ENCODE measurements at places on chromosomes 16 and 17. TPM values are rescaled to one million over a fixed set of nuclear protein-coding genes. Genes with fewer than 3 reads are reported as not detected.

NLK gene
- total RNA-seq = 22.2 TPM

- DNase-seq = no peak
Observed at GRCh38 chr17:83004791-83005380, 74.5 kb upstream of the METRNL start.

GRB7 gene
- total RNA-seq = 2.2 TPM

DNA sequence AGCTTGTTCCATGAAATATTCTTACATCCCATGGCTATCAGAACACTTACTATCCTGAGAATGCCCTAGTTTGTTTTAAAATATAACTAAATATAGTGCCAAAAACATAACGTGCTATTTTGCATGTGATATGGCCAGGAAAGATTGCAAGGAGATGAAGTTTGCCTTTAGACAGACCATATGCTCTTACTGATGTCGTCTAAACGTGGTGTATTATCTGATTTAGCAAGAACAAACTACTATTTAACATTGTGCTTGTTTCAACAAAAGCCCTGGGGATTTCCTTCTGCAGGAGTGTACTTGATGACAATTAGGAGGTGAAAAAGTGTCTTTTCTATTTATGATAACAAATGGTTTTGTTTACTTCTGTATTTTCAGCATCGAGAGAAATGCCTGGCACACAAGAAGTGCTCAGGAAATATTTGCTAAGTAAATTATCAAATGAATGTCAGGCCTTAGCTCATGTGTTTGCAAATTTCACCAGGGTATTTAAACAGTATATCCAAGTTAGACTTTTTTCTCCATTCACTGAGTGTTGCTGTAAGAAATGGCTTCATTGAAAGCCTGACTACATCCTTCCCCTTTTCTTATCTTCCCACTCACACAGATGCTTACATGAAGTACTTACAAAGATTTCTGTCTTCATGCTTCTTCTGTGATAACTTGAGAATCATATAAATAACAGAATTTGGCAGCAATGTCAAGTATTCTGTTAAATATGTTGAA, 1033.6 kb downstream of the CDH8 start:
- no peak for DNase-seq

- DNase-seq = no peak
Observed at GRCh38 chr16:14002416-14002990, 68.6 kb upstream of the MRTFB start.

DNA sequence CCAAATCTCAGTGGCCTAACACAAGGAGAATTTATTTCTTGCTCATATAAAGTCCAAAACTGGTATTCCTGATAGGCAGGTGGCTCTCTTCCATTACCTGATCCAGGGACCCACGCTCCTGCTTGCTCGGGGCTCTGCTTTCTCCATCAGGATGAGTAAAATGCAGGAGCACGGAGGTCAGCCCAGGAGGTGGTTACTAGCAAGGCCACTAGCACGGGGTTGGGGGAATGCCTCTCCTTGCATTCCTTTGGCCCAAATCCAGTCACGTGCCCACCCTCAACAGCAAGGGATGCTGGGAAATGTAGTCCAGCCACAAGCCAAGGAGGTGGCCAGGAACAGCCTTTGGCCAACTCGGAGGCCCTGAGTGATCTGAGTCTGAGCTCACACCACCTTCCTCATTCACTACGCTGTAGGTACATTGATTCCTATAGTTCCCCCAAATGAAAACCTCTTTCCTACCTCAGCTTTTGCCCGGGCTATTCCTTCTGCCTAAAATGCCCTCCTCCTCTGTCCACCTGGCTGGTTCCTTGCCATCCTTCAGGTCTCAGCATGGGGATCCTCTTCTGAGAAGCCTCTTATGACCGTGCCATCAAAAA, 38.3 kb upstream of the HAPSTR1 start:
- peak; percentile 65 for DNase-seq

DNA sequence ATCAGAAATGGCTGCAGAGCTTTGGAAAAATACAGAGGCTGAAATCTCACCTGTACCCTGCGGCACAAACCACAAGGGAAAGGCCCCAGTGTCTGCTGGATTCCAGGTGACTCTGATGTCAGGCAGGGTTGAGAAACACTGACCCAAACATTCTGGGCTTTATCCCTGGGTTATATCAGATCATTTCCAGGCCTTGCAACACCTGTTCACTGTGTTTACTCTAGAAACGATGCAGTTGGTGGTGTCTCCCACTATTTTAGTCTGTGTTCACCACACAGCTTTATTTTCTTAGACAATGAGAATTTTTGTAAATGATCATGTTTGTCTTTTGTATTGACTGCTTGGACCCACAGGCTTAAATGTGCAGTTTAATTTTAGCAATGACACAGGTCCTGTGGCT, 151.5 kb upstream of the SDK2 start:
- DNase-seq = no peak

- DNase-seq = peak; percentile 77
Observed at GRCh38 chr17:78272181-78272913, 40.9 kb downstream of the TMEM235 start.

RCVRN gene
- 0.27 TPM for total RNA-seq

RRAD gene
- 156 TPM for total RNA-seq

WFDC1 gene
- 4.1 TPM for total RNA-seq

DNA sequence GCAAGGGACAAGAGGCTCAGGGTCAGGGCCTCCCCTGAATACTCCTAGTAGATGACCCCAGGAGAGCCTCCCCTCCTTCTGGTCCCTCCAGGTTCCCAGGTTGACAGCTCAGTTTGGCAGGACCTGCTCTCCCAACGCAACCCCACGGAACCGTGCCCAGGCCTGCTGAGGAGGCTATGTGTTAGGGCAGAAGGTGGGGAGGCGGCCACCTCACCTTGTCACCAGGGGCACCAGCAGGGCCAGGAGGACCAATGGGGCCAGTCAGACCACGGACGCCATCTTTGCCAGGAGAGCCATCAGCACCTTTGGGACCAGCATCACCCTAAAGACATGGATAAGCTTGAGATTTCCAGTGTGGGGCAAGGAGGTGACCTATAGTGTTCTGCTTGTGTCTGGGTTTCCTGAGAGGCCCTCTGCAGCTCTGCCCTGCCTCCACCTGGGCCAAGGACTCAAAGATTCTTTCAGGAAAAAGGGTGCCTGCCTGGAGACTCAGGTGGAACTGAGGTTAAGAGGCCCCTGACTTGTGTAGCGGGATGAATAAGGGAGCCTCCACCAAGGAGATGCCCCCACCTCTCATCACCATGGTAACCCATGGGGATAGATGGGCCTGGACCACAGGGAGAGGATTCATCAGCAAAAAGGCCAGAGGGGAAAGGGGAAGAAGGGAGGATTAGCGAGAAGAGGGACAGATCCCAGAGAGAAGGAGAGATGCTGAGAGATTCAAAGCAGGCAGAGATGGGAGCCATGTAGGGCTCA, 10.7 kb downstream of the COL1A1 start:
- DNase-seq = no peak

TADA2A gene
- 11.4 TPM for total RNA-seq

Measured in heart left ventricle (tissue), 16 donors.